Osteocyte (in vitro differentiated cells): ENCODE measurements at places on chromosomes 4 and X.

DNA sequence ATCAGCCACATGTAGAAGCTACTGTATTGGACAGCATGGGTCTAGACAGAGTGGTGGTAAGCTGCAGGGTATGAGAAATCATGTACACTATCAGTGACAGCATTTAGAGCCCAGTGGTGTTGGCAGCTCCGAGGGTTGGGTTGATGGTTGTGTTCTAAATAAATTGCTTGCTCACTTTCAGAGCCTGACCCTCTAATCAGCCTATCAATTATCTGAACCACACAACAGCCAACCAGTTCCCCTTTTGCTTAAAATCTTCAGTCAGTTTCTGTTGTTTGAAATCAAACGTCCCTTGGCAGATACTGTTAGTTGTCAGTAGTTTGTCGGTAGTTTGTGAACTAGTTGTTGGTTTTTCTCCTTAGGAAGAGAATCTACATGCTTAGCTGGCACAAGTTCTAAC is 99.8 kb upstream of the RAI2 start:
- peak; percentile 17 for DNase-seq

DNA sequence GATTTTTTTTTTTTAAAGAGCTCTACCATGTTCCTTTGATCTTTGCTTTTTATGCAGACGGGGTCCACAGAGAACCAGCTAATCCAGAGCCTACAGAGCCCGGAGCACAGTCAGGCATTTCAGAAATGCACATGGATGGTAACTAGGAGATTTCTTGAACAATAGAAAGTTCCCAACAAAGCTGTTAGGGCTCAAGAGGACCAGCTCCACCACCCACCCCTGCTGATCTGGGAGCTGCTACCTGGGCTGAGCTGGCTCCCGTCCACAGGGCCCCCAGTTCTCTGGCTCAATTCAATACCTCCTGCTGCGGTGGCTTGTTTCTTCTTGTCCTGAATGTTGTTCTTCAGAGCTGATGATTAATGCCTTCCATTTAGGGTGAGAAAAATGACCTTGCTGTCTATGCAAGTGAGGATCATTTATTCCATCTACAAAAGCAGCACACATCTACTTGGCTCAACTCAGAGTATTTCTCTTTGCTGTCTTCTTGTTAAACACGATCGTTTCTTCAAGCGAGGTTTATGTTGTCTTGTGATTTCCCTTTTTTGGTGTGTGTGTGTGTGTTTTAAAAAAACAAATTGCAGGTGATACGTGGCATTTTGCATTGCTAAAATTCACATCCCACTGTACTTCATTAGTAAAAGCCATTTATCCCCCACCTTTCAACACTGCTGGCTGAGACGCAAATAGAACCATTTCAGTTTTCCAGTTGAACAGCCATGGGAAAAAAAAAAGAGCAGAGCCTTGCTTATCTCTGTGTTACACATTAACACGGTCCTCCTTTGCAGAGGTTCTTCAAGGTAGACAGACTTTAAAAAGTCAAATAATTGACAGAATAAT is 31.3 kb downstream of the IGFBP7 start:
- DNase-seq, result no peak

GRCh38 chrX:22025751-22026150 is 6.4 kb upstream of the PHEX start:
- no peak for DNase-seq

DNA sequence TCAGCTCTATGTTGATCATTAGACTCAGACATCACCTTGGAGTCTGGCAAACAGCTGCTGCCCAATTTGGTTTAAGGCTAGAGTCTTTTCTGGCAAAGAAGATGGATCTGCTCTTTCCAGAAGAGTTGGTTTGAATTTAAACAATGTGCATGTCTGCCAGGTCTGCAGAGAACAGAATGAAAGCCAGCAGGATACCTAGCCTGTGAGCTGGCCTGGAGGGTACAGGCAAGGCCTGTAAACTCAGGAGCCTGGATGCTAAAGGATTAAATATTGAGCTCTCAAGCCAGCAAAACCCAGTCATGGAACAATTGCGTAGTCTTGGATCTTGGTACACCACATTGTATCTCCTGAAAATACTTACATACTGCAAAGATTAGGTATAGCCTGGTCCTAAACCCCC is 15.6 kb upstream of the PDLIM3 start:
- no peak for DNase-seq

DNA sequence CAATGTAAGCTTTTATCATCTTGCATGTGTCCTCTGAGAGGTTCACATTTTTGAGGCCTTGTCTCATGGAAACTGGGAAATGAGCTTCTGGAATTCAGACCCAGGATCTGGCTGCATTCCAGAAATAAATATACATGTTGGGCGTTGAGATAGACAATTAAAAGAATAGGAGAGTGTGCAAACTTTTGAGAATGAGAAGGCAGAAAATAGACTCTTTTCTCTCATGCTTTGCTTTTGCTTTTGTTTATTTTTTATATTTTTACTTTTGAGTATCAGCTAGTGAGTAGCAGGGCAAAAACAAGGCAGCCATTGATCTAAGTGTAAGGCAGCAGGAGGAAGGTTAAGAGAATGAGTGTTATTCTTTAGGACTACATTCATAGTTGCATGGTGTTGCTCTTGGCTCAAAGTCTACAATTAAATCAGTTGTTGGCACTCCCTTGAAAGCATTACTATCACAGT is 12.4 kb downstream of the SHROOM3 start:
- no peak for DNase-seq

DNA sequence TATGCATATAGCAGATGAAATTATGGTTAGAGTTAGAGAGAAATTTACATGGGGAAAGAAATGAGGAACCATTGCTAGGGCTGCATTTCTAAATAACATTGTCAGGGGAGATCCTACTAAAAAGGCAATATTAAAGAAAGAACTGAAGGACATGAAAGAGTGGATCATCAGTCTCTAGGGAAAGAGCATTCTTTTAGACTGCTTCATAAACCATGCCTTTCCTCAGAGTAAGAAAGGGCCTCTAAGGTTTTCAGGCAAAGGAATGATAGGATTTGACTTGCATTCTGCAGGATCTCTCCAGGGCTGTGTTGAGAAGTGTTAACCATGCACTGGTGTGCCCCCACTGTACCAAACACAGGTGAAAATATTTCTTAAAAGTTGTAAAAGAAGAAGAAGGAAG is 385.4 kb upstream of the MAD2L1 start:
- DNase-seq, result no peak

DNA sequence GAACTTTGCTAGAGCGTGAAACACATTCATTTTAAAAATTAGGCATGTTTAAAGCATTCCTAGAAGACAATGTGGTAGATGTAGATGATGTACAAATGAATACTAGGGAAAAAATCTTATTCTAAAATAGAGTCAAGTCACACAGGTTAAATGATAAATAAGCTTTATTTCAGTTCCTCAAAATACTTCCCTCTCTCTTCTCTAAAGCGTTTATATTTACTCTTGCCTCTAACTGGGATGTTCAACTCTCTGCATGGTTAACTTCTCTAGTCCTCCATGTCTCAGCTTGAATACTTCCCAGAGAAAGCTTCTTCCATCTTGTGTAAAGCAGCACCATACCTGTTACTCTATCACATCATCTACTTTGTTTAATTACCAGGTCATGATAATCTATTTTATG is 30.9 kb upstream of the GLRA3 start:
- no peak for DNase-seq

GRCh38 chrX:104172788-104173187 is 6.5 kb downstream of the FAM199X start:
- DNase-seq, result no peak

DNA sequence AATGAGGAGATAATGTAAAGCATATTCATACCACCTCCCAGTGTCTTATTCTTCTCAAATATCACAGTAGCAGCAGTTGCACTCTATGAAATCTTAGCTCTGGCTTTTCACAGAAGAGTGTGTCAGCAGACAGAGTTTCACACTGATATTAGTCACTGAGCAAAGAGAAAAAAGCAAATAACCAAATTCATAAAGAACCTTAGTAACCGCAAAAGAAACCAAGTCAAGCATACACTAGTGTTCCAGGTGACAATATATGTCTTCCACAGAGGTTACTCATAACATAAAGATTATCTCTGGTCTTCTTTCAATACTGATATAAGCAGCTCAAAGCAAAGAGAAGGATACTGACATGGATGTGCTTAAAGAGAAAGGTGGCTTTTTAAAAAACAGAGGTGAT is 181.7 kb upstream of the EDNRA start:
- DNase-seq, result no peak

- no peak for DNase-seq
Observed at GRCh38 chr4:30828264-30828926, 108.2 kb downstream of the PCDH7 start.
